ENCODE measurements at places on chromosomes 2 and 18.

DNA sequence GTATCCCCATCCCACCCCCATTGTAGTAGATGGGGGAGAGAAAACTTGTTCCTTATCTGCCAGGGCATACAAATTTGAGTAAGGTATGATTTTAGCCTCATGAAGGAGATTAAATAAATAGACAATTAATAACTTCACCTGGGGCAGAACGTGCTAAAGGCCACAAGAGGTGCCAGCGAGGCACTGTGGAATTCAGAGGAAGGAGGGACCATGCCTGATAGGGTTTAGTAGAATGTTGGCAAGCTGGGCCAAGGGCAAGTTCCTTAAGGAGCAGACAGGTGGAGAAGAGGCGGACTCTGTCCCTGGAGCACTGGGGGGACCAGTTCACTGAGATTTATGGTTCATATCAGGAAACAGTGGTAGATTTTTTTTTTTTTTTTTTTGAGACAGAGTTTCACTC lies 22.5 kb downstream of the STAMBP start:
- peak; percentile 2 for DNase-seq

DNA sequence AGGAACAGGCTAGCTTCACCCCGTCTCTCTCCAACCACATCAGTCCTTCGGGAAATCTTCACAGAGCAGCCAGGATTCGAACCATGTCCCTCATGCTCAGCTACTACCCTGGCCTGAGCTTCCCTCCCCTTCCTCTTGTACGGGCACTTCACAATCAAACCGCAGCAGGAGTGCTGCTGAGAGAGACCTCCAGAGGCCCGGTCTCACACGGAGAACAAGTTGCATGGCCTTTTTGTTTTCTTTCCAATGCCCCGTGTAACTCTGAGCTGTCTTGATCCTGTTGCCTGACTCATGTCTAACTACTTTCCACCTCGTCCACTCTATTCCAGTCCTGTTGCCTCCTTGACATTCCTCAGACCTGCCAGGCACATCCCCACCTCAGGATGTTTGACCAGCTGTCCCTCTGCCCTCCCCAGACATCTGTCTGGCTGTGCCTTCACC lies 25.4 kb downstream of the FBLN7 start:
- DNase-seq = no peak

- DNase-seq = no peak
These were observed 132.6 kb upstream of the ZNF236 start for GRCh38 chr18:76689646-76690264.

DNA sequence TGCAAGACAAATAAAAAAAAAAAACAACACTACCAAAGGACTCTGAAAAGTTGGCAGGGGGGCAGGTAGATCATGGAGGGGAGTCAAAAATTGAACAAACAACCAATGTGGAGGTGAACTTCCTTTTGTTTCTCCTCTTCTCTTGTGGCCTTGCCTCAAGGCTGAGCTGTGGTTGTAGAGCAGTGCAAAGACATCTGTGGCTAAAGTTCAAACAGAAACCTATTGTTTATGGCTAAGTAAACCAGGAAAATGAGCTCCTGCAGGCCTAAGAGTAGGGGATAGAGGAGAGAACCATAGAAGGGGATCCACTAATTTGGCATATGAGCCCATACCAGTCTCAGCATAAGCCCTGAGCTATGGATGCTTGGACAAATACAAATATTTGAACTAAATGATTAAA lies 40.2 kb upstream of the EGR4 start:
- no peak for DNase-seq

DNA sequence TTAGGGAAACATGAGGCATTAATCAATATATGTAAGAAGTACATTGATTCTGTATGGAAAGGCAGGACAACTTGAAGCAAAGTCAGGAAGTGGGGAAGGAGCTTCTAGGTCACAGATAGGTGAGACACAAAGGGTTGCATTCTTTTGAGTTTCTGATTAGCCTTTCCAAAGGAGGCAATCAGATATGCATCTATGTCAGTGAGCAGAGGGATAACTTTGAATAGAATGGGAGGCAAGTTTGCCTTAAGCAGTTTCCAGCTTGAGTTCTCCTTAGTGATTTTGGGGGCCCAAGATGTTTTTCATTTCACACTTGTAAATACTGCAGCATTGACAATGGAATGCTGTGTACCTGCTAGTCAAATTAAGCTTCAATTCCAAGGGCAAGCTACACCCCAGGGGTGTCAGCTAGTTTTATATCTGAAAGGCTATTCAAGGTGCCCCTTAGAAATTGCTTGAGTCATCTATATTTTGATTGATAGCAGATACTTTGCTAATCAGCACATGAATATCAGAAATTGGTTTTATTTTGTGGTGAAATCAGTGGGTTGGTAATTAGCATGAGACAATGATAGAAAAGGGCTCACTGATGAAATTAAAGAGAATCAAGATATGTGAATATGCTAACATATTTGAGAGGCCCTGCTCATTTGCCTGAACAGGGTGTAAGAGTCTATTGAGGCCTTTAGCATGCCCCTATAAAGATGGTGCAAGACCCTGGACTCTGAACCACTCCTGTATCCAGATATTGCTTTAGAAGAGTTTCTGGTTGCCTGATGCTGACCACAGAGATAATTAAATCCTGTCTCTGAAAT lies 131.5 kb downstream of the TMEM17 start:
- DNase-seq = no peak

GRCh38 chr2:109324861-109325260 lies 195.9 kb downstream of the SH3RF3 start:
- no peak for DNase-seq

DNA sequence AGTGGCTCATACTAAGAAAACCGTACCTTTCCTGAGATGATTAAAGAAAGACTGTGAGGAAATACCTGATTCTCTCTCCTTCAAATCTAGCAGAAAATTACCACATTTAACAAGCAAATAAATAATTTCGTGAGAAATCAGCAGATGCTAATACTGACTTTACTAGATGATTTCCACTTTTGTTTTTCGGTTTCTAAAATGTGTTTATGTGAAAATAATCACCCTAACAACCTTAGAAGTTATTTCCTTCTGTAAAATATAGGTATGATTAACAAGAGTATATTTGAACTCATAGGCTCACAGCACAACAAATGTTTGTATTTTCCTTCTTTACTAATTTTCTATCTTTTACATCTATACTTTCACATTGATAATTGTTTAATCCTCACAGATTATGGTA lies 594.1 kb upstream of the FAM98A start:
- DNase-seq = no peak

GRCh38 chr18:8174771-8175170 lies 434.5 kb upstream of the RAB12 start:
- DNase-seq = no peak

- no peak for DNase-seq
These were observed 331.3 kb upstream of the PKDCC start for GRCh38 chr2:41716497-41716896.

DNA sequence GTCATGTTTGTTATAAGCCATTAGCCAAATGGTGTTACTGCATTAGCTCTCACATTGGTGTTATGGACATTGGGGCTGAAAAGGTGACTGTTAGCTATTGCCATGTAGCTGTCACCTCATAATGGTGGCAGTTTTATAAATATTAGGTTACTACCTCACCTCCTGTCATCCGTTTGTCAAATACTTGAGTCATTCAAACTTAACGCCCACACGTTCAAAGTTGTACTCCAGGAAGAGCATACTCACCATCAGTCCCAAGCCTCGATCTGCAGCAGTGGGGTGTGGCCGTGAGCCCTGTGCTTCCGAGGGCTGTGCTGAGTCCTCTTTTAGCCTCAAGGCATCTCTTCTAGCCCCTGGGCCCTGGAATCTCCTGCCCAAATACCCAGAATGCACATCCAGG lies 87.3 kb downstream of the PDK1 start:
- no peak for DNase-seq

GRCh38 chr2:54714996-54715395 lies 8.5 kb upstream of the EML6 start:
- no peak for DNase-seq

Data from NCI-H2171 (cell line).